Kidney epithelial cell (primary cell): ENCODE measurements at places on chromosomes 4 and X. TPM values are rescaled to one million over a fixed set of nuclear protein-coding genes. Genes with fewer than 3 reads are reported as not detected.

The MGARP gene
- total RNA-seq, result 0.08 TPM in 1 of 2 replicates, not detected in the other

The EVC gene
- total RNA-seq, result 41.4 and 52.7 TPM in 2 replicates

The PDCL2 gene
- total RNA-seq, result not detected in 2 replicates

The TMPRSS11F gene
- not detected in 2 replicates for total RNA-seq

The NPNT gene
- total RNA-seq, result 4.6 and 7.3 TPM in 2 replicates

- DNase-seq, result no peak
These were observed at the start of gene HPGD for GRCh38 chr4:174522183-174523024. HPGD (minus strand) TSS chr4:174522488; CDS start chr4:174522451, 37 bp downstream.

DNA sequence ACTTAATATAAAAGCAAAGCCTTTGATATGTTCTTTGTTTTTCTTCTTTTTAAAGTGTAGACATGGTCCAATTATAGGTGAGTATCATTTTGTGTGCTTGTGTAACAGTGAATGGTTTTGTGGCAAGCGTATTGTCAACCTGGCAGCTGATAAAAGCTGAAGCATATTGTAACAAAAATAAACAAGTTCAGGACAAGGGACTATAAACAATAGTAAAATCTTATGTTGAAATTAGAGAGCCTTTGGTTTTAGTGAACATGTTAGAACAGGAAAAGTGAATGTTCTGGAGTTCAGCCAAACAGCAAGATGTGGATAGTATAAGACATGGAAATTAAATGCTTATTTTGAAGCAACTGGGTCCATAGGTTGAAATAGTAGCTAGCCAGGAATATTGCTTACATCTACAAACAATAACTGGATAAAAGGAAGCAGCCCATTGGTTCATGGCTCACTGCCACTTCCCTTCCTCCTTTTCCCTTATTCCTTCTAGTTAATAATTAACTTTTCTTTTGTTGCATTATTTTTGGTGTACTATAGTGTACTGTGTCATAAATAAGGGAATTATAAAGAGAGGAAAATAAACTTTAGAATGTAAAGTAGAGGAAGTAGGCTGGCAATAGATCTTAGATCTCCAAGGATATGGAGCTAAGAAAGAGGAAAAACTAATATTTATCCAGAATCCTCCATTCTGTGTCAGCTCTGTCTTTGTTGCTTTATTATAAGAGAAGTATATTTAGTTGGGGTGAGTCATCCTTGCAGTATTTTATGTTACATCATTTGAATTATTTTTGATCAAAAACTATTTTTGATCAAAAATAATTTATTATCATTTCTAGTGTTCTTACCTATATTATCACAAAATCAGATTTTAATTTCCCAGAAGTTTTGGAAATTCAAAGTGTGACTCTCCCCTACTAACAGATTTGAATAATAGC is 65.6 kb downstream of the MRPL1 start:
- no peak for DNase-seq

DNA sequence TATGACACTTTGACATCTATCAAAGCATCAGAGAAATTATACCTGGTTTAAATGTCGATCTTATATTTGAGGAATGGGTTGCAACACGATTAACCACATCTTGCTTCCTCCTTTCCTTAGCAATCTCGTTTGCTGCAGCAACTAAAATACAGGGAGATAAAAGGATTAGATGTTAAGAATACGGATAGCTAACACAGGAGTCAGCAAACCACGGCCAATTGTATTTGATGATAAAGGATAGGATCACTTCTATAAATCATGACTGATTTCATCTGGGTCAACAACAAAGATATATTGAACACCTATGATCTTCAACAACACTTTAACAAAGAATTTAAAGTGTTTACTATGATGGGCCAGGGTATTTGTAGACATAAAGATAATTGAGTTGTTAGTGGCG is 5.0 kb downstream of the MAP7D3 start:
- DNase-seq, result no peak

- no peak for DNase-seq
These were observed 790 bp upstream of the HHIP start for GRCh38 chr4:144645102-144645630.

GRCh38 chrX:153226344-153227185 is 47.5 kb downstream of the MAGEA1 start:
- DNase-seq, result peak; percentile 47

DNA sequence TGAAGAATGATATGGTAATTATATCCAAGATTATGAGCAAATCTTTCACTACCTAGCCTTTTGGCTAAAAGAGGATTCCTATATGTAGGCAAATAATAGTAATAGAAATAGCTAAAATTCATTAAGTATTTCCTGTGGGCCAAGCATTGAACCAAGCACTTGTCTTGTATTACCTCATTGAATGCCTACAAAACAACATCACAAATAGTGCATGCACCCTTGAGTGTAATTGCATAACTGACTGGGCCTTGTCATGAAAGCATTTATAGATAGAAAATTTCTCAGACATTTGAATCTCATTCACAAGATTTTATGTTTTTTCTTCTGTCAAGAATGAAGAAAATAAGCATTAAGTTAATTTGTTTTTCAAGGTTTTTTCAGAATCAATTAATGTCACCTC is 3.9 kb upstream of the HPGDS start:
- no peak for DNase-seq

DNA sequence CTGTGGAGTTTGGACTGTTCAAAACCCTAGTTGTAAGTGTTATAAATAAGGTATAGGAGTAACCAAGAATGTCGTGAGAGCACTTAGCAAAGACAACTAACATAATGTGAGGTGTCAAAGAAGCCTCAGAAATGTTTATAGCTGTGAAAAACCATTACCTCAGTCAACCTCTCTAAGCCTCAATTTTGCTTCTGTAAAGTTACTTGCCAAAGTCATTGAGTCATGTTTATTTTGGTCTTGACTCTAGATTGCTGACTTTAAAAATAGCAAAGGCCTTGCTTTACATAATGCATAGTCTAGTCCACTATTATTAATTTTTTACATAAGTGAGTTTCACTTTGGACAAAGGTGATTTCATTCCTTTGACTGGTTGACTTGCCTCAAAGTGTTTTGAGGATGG is 257.6 kb upstream of the CXXC4 start:
- no peak for DNase-seq

DNA sequence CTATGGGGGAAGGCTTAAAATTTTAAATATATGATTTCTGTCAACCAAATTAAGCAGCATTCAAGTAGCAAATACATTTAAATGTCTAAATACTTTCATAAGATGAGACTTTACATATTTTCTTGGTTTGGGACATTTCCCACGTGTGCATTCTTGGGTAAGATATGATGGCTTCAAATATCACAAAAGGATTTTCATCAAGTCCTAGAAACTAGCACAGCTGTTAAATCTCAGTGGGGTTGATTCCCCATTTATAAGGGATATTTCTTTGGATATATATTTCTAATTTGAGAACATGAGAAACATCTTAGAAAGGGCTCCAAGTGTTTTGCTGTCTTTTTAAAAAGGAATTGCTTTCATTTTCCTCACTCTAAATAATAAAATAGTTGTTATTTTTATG is 90.2 kb downstream of the P2RY10 start:
- DNase-seq, result no peak
